ENCODE measurements at places on chromosomes 5 and 9. TPM values are rescaled to one million over a fixed set of nuclear protein-coding genes. Genes with fewer than 3 reads are reported as not detected.

GRCh38 chr5:93583768-93584595 lies 960 bp downstream of the NR2F1 start:
- H3K36me3 ChIP-seq = no peaks in the 10 kb centered on the region
- H3K4me1 ChIP-seq = peaks cover 11% of the 10 kb centered on the region
- H3K4me3 ChIP-seq = peak overlapping the region; percentile 43
- DNase-seq = peak; percentile 90
- peaks cover 58% of the 10 kb centered on the region for H3K27me3 ChIP-seq

DNA sequence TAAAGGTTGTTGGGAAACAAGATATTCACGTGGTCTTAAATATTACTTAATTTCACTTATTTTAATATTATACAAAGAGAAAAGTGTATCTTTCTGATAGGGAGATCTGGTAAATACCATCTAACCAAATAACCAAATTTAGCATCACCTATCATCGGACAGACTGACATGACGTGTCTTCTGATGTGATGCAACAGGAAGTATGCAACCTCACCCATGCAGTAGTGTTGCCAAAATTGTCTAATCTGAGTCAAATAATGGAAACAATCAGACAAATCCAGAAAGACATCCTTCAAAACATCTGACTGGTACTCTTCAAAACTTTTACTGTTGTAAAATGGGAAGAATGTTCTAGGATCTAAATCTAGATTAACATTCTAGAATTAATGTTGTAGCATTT lies 148.0 kb downstream of the FGF1 start:
- H3K27me3 ChIP-seq = no peaks in the 10 kb centered on the region
- no peak overlapping the region for H3K27ac ChIP-seq
- no peak overlapping the region for H3K4me3 ChIP-seq
- no peaks in the 10 kb centered on the region for H3K4me1 ChIP-seq
- H3K36me3 ChIP-seq = no peaks in the 10 kb centered on the region
- DNase-seq = no peak

GRCh38 chr5:91190314-91190690 lies 192.8 kb downstream of the ARRDC3 start:
- peak overlapping the region; percentile 58 for H3K27ac ChIP-seq
- DNase-seq = no peak
- H3K4me3 ChIP-seq = no peak overlapping the region
- peaks cover 25% of the 10 kb centered on the region for H3K4me1 ChIP-seq

DNA sequence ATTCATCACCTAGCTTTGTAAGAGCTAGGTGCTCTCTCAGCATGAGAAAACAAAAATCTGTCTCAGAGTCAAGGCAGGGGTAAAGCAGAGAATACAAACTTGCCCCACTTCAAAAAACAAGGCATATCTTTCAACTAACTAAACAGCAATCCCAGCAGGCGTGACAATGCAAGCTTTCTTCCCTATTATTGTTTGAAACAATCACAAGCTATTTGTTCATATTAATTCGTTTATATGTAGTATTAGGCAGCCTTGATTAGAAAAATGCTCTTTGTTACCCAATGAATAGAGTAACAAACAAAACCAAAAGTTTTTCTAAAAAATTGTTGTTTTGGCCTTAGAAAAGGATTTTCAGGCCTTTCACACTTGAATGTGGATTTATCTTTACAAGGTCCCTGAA lies 71.1 kb downstream of the LPAR1 start:
- H3K4me3 ChIP-seq = no peak overlapping the region
- no peaks in the 10 kb centered on the region for H3K27me3 ChIP-seq
- H3K27ac ChIP-seq = no peak overlapping the region
- H3K36me3 ChIP-seq = peaks cover 10% of the 10 kb centered on the region
- no peaks in the 10 kb centered on the region for H3K4me1 ChIP-seq
- DNase-seq = no peak

Gene ITGA2
- 32.4 TPM for total RNA-seq

Gene IL17B
- total RNA-seq = not detected
